Frontal cortex (tissue), 4 donors: ENCODE measurements at places on chromosomes 16 and 17.

GRCh38 chr17:73282629-73283028, 20.9 kb upstream of the CPSF4L start:
- no peak for DNase-seq

DNA sequence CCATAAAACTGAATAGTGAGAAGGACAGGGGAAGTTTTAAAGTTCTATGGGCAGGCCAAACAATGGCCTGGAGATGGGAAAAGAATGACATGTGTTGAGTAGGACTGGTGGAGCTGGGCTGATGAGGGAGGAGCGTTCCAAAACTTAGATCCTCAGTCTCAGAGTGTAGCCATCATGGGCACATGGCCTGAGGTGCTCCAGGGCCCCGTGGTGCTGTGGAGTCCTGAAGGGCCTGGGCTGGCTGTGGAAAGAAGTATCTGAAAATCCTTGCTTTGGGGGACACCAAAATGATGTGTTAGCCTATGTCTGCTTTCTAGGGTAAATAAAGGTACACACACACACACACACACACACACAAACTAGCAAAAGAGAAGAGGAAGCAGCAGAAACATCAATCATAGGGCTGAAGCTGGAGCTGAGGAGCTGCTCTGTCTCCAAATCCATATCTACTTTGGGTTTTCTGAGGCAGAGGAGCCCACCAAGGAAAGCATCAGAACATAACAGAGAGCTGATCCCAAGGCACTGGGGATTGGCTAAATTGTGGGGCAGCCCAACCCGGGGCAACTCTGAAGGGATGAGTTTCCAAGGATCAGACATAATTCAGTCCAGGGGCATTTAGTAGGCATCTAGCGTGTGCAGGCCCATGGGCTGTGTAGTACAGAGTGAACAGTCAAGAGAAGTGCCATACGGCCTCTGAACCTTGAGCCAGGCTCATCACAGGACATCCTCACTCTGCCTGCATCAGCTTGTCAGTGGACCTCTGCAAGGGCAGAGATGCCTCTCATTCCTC, 85.2 kb downstream of the C16orf78 start:
- no peak for DNase-seq

- no peak for DNase-seq
These were observed 37.4 kb downstream of the SHISA6 start for GRCh38 chr17:11278186-11278991.

- DNase-seq, result peak; percentile 98
These were observed at the start of gene KIAA0513 for GRCh38 chr16:85027349-85027957. Gene KIAA0513 (plus strand): TSS chr16:85027795. CDS start chr16:85067072, 39,277 bp downstream.

DNA sequence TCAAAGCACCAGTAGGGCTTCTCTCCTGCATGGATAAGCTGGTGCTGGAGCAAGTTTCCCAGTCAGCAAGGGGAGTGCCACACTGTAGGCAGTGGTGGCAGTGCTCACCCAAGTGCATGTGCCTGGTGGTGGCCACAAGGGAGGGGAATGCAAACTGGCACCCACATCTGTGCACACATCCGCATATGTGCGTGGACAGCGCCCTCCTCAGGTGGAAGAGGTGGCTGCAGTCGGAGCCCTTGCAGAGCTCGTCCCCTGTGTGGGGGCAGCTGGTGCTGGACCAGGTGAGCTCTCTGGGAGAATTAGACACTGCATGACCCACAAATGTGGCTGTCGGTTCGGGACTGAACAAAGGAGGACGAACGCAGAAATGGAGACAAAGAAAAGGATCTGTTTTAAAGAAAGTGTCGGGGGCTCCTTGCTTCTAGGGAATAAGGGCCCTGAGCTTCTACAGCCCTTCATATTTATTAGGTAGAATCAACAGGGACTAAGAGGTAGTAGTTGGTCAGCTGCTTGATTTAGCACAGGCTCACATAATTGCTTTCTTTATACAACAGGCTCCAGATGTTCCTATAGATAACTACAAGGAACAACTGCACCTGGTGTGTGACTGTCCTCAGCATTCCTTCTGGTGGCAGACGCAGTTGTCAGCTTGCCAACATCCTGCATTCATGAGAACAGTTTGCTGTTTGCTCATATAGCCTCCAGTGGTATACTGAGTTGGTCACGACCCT, 5.3 kb upstream of the ZNF689 start:
- no peak for DNase-seq
